ENCODE measurements at places on chromosomes 4 and X.

DNA sequence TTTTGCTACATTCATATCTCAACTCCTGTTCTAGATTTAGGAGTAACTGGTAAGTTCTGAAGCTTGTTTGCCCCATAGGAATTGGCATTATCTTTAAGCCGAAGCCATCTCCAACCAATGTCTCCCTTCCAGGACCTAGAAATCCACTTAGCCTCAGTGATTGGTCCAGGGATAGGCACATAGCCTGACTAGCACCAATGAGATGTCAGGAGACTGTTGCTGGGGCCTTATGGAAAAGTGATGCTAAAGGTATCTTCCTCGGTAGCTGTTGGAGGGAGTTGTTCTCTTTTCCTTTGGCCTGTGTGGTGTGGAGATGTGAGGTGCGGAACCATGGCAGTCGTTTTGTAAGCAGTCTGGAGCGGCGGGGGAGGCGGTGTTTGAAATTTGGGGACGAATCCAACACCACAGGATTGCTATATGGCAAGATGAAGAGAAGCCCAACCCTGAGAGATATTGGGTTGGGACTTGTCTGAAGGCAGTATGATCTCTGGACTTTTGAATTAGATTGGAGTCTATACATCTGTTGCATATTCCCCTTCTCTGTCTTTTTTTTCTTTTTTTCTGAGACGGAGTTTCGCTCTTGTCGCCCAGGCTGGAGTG lies 109.8 kb upstream of the ATP6AP2 start:
- DNase-seq: no peak

DNA sequence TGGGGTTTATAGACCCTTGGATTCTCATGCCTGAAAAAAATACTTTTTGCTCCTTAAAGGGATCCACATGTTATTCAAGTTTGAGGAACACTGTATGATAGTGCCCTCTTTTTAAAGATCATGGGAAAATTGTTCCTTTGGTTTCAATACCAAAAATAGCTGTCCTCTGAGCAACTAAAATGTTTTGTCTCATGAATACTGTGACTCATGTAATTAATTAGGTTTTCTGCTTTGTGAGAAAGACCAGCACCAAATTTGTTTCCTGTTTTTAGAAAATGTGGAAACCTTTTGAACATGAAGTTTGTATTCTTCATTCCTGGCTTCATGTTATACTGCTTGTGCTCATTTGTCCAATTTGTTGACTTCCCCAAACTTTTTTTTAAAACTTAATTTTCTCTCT lies 127.6 kb upstream of the SH3RF1 start:
- DNase-seq: no peak

DNA sequence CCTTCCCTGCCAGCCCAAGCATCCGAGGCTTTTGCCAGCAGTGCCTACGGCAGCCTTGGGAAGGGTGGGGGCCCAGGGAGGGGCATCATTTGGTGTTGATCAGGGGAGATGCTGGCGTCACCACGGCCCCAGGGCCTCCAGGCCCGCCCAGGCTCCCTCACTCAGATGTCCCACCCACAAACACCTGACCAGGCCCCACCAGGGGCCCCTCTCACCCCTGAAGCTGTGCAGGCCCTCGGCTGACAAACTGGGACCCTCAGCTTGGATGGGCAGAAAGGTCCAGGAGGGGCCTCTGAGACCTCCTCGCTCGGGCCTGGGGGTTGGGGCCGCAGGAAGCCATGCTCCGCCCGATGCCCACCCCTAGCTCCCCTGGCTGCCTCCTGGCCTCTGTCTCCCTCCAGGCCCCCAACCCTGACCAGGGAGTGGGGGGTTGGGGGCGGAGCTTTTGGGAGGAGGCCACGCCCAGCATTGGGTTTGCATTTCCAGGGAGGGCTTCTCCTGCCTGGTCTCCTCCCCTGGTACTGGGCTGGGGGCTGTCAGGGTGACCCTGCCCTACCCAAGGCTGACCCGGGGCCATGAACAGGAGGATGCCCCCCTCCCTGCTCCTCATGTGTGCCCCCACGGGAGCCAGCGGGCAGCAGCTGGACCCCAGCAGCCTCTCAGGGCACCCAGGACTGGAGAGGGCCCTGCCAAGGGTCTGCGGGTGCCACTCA lies 33.4 kb upstream of the SPON2 start:
- no peak for DNase-seq

- DNase-seq: no peak
These were observed 1027.0 kb downstream of the STIM2 start for GRCh38 chr4:27887646-27888045.

- no peak for DNase-seq
These were observed 394.4 kb upstream of the ADGRL3 start for GRCh38 chr4:60805500-60806313.

- no peak for DNase-seq
These were observed 43.5 kb upstream of the CITED1 start for GRCh38 chrX:72349190-72349589.

- DNase-seq: no peak
These were observed 13.4 kb upstream of the TNIP3 start for GRCh38 chr4:121177246-121178137.

DNA sequence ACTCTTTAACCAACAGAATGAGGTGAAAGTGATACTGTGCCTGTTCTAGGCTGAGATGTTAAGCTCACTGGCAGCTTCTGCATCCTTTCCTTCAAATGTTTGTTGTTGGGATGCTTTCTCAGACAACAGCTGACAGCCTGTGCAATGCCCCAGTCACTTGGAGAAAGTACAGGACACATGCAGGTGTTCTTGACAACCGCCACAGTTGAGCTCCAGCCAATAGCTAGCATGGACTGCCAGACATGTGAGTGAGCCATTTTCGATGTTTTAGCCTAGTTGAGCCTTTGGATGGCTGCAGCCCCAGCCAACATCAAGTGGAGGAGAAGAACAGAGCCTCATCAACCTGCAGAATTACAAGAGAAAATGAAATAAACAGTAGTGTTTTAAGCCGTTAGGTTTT lies 94.1 kb upstream of the PPP3CA start:
- no peak for DNase-seq

GRCh38 chrX:21905313-21905712 lies 35.2 kb upstream of the SMS start:
- no peak for DNase-seq

DNA sequence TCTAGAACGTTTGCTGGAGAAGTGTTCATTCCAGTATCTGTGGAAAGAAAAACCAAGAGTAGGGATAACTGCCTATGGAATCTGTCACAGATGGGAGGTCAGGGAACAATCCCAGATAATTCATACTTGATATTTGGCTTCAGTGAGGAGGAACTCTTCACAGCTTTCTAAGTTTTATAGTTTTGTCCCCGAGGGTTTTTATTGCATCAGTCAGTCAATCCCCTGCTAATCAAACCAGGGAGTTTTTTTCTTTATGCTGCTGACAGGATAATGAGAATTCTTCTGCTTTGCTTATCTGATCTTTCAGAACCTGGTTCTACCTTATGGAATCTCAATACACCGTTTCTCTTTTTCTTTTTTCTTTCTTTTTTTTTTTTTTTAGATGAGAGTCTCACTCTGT lies 633 bp upstream of the TRIML2 start:
- DNase-seq: no peak

DNA sequence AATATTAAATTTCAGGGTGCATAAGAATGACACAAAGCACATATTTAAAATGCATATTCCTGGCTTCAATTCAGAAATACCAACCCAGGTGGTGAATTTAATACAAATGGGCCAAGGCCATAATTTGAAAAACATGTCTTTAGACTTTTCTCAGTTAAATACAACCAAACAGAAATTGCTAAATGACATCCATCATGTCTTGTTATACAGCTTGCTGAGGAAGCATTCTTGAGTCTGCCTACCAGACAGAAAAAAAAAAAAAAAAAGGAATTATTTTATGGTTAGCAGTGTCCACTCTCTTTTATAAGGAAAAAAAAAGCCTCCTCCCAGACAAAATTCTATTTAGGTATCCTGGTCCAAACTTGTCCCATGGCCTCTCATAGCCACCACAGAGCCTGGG lies 119.1 kb downstream of the PAPSS1 start:
- no peak for DNase-seq

GRCh38 chr4:123874063-123874462 lies 477.5 kb downstream of the SPRY1 start:
- DNase-seq: no peak

- no peak for DNase-seq
These were observed 144.9 kb downstream of the POLA1 start for GRCh38 chrX:24838629-24839028.

- DNase-seq: no peak
These were observed 52.8 kb downstream of the TBC1D14 start for GRCh38 chr4:6962211-6963041.

GRCh38 chr4:2366252-2367192 lies 51.9 kb downstream of the ZFYVE28 start:
- DNase-seq: no peak

GRCh38 chr4:3413217-3413671 lies 28.5 kb upstream of the HGFAC start:
- DNase-seq: no peak

GRCh38 chrX:20060961-20061748 lies 55.6 kb downstream of the MAP7D2 start:
- DNase-seq: no peak

- no peak for DNase-seq
These were observed 27.4 kb downstream of the NAA11 start for GRCh38 chr4:79298484-79298883.

GRCh38 chrX:118286066-118286762 lies 59.7 kb upstream of the WDR44 start:
- no peak for DNase-seq

DNA sequence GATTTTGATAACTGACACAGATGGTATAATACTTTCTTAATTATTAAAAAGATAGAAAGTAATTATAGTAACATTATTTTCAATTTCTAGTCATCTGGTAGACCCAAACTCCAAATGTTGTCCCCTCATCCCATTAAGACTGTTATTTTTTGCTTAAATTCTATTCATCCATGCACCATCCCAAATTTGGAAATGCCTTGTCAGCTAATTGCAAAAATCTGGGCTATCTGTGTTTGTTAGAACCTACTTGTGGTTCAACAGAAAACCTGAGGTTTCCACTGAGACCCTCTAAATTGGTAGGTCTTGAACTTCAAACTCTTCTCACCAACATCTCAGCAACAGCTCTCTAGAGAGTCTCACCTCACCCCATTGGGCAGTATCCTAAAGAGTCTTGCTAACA lies 172.2 kb upstream of the ADGRL3 start:
- DNase-seq: no peak

DNA sequence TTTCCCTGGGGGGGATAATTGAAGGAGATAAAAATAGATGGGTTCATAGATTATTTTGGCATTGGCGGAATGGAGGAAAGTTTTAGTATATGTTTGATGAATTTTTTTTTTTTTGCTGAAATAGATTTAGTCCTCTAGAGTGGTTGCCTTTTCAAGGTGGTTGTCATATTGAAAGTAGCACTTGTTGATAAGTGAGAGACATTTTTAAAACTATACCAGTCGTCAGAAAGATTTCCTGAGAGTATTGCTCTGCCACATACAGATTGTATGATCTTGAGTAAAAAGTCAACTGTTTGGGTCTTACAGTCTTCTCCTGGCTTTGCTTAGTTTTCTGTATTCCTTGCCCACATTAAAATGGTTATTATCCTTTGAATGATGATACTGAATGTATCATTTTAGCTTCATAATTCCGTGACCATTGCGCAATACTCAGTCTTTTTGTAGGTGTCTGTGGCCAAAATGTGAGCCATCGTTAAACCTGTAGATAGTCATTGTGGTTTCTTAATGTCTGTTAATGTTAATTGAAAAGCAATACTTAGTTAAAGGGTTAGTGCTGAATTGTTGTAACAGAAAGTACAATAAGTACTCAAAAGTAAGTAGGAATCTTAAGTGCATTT lies 7.1 kb downstream of the SMARCAD1 start:
- DNase-seq: no peak

GRCh38 chr4:84085986-84086385 lies 413.1 kb downstream of the NKX6-1 start:
- no peak for DNase-seq

GRCh38 chr4:89301003-89301402 lies 6.6 kb downstream of the GPRIN3 start:
- no peak for DNase-seq

DNA sequence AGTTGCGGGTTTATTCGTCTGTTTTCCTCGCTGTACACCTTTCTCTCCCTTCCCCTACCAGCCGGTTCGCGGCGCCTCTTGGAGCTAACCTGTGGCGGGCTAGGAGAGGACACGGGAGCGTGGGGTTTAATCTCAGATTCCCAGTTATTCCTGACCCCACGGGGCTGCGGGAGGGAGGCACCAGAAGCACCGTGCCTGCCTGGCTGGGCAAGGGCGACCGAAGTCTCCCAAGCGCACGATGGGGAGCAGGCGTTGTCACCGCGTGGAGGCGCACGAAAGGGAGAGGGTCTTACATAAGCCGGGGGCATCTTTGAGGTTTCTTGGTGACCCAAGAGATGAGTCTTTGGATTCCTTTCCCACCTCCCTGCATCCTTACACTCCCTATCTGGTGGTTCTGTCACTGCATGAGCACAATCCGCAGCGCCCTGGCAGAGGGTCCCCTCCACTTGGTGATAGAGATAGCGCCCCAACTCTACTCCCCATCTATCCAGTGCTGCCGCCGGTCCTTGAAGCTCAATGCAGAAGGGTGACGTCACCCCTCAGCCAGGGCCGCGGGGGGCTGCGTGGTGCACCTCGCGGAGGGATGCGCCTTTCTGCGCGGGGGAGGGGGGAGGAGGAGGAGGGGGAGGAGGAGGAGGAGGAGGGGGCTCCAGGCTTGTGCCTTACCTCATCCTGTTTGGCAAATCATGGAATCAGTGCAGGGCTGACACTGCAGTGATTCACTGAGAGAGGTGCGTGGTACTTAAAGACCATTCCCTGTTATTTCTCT lies 793 bp downstream of the TSPAN7 start:
- DNase-seq: no peak

DNA sequence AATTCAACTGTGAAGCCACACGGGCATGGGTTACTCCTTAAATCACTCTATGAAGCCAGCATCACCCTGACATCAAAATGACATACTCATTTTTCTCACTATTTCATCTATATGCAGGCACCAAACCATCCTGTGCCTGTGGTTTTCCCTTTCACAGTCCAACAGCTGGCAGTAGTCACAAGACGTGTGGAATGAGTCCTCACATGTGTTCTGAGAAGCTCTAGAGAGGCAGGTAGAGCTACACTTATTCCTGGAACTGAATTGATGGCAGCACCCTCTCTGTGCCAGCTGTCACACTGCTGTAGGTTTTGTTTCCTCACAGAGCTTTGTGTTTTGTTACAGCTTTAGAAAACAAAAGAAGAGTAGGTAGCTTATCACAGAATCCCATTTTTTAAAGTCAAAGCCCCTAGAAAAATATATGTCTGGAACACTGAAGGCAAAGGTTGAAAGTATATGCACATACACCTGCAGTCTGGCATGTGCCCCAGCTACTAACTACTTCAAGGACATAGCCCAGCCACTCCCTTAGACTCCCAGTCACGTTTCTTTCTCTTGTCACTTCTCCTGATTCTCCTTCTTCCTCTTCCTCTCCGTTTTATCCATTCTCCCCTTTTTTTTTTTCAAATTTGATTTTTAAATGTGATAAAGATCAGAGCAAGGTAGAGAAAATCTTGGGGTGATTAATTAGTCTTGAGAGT lies 107.1 kb downstream of the ANXA10 start:
- no peak for DNase-seq

DNA sequence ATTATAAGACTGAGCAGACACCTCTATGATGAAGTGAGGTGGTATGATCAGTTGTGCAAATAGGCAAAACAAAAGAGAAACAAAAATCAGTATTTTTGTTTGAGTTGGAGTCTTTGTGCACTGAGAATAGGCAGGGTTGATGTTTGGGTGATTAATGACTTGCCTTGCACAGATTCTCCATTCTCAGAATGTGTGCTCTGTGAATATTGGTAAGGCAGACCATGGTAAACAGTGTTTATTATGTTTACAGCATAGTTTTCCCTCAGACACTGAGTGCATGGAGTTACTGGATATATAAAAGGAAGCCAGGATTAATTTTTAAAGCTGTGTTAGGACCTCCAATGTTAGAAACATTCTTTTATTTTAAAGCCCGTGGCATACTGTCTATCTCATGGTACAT lies 240.2 kb upstream of the MAGEB16 start:
- no peak for DNase-seq

Data from stimulated activated CD8-positive, alpha-beta memory T cell treated with anti-CD3 and anti-CD28 coated beads, Interleukin-15, amount 100 ng/mL, for 24 hours (primary cell).